ENCODE measurements at places on chromosomes 2 and 18.
A peak's percentile ranks its signal among the peaks of the same experiment; 100 is the strongest.

GRCh38 chr2:11977766-11978524, 231.5 kb downstream of the LPIN1 start:
- DNase-seq = no peak

DNA sequence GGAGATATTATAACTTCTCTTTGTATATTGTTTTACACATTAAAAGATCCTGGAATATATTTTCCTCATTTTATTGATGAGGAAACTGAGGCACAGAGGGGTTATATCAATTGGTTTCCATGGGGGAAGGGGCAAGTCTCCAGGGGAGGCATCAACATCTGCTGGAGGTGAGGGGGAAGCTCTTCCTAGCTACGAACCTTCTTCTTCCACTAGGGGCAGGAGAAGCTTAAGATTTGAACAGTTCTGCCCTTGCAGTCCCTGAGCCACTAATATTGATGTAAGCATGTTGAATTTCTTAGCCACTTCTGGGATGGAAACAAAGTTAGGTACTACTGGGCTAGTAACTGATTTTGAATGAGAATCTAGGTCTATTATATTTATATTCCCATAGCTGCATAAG, 140.1 kb upstream of the AQP4 start:
- peak; percentile 51 for DNase-seq

DNA sequence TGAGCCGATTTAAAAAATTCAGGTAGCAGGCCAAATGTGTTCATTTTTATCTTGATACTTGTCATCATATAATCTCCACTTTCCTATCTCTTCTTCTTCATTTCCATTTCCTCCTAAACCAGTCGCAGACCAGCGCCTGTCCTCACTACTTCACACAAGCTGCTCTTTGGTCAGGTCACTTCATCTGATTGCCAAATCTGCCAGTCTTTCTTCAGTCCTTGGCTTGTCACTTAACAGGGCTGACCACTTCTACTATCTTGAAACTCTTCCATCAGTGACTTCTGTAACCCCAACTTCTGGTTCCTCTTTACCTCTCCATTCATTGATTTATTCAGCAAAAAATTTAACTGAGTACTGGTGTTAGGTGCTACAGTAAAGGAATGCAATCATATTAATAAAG, 18.0 kb upstream of the SPRED2 start:
- no peak for DNase-seq

- no peak for DNase-seq
Observed at GRCh38 chr18:67600181-67601180, 84.0 kb upstream of the DSEL start.

- no peak for DNase-seq
Observed at GRCh38 chr2:163252199-163252598, 413.6 kb upstream of the KCNH7 start.

DNA sequence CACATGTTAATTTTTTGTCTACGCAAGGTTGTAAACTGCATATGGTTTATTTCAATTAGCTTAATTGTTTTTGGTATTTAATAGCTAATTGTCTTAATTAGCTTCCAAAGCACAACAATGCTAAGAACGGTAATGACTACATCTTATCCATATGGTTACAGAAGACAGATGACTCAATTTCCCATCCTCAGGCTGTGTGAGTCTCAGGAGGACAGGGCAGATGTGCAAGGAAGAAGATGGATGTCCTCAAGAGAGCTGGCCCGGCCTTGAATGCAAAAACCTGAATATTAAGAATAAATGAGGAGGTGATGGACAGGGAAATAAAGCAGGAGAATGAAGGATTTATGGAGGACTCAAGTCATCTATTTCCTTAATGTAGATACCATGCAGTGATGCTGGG, 31.4 kb downstream of the SLC4A3 start:
- no peak for DNase-seq

DNA sequence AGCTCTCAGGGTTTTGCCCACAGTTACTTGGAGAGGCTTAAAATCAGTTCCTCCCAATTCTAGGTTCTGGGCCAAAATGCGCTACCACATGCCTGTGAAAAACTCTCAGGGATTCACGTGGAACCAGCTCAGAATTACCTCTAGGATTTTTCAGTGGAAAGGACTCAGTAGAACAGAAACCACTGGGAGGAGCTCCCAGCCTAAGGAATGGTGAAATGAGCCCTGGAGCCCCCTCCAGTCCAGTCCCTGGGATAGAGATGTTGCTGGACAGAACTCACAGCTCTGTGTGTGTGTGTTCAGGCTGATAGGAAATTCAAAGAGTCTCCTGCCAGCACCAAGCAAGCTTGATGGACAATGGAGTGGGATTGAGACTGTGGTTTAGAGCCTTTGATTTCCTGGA, 21.1 kb upstream of the SLC9A4 start:
- DNase-seq = peak; percentile 35

Measured in neural progenitor cell (in vitro differentiated cells).